CD4-positive, alpha-beta T cell treated with Interleukin-6 at 100 ng/mL for 8 hours (primary cell): ENCODE measurements at places on chromosomes 16 and 17.

GRCh38 chr16:67117716-67118115, 8.0 kb downstream of the PHAF1 start:
- no peak for DNase-seq

DNA sequence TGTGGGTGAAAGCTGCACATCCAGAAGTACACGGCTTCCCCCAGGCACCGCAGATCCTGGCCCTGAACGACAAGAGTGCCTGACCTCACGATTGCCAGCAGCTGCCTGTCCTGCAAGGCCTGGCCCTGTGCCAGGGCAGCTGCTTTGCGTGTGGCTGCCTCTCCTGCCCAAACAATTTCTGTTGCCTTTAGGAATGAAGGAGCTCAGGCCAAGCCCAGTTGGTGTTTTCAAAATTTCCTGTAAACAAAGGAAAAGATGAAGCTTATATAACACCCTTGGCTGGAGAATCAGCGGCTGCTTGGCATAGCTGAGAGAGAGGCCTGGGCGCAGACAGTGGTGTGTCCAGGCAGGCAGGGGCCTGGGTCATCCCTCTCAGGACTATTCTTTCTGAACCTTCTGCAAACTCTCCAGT, 11.7 kb upstream of the SLC47A2 start:
- DNase-seq: no peak

DNA sequence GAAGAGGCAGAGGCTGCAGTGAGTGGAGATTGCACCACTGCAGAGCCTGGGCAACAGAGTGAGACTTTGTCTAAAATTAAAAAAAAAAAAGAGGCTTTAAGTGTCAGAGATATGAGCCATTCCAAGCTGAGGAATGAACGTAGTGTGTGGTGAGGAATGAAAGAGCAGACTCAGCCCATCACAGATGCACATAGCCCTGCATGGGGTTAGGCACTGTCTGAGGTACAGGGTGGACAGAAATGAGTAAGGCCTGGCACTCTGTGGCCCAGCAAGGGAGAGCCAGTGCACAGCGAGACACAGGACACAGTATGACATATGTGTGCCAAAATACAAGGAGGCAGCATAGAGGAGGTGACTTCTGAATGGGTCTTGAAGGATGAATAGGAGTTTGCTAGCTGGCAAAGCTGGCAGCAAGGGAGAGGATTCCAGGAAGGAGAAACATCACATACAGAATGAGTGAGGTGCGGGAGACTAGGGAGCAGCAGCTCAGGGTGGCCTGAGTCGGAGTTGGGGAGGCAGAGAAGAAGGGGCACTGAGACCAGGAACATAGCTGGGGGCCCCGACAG, 8.7 kb upstream of the ZNF469 start:
- DNase-seq: no peak

- DNase-seq: no peak
Measured at GRCh38 chr17:28527859-28528258, 21.7 kb downstream of the FOXN1 start.
